ENCODE measurements at places on chromosomes 2 and 18.

DNA sequence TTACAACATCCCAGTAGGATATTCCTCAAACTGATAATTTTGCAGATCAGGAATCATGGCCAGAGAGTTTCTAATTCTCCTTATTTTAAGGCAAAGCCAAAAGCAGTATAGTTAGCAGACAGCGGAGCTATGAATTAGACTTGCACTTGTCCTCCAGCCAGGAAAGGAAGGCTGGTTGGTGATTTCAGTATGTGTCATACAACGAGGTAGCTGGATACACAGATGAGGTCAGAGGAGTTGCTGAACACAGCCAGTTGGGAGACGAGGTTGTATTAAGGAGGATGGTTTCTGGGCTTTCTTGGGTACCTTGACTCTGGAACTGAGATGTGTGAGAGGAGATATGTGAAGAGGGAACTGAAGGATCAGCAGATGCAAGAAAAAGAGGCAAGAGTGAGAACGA is 185.2 kb downstream of the SOX11 start:
- no peak for DNase-seq

DNA sequence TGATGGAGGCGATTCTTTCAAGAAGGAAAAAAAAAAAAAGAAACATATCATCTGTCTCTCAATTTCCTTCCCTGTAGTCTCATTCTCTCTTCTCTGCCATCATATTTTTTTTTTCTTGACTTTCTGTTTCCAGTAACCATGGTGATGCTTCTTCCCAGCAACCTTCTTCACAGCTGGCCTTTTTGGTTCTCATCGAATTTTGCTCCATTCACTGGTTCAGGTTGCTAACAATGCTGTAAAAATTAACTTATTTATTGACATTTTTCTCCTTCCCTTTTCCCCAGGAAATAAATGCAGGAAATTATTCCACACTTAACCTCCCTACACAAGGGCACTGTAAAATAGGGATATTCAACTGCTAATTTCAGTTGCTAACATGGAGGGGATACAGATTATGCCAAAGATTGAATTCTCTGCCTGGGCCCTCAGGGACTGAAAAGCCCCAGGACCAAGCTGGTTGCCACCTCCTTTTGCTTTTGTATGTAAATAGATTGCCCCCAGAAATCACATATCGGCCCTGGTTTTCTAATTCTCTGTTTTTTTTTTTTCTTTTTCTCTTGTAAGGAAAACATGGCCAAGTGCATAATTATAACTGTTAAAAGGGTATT is 154.7 kb downstream of the MAP2 start:
- DNase-seq: no peak

DNA sequence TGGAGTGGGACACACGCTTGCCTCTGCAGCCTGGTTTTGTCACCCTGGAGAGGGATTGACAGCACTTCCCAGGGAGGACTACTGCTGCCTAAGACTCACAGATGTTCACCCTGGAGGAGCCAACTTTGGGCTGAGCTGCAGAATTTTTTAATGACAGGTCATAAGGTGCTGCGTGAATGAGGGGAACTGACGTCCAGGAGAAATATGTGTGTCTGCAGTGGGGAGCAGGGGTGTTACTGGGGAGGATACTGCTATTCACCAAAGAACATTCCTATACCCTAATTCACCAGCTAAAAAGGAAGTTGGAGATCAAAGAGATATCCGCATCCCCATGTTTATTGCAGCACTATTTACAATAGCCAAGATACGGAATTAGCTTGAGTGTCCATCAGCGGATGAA is 144.4 kb downstream of the MGAT5 start:
- no peak for DNase-seq

DNA sequence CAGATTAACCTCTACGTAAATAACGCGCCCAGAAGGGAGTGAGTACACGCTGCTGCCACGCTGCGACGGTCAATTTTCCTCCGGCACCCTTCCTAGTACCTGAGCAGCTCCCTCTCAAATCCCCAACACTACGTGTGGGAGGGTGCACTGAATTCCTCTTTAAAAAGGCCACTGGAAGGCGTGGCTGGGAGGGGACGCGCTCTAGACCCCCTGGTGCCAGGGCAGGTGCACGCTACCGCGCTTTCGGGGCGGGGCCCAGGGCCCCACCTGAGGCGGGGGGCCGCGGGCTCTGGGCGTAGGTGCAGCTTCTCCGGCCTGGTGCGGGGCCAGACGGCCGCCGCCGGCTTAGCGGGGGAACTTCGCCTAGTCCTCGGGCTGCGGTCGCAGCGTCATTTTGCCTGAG is 668 bp upstream of the ANKRD12 start:
- DNase-seq: peak; percentile 66

Measured in hematopoietic multipotent progenitor cell treated with erythropoietin and hydrocortisone succinate and interleukin-3 and kit ligand, for 6 days (in vitro differentiated cells).